ENCODE measurements at places on chromosomes 16 and 17.

DNA sequence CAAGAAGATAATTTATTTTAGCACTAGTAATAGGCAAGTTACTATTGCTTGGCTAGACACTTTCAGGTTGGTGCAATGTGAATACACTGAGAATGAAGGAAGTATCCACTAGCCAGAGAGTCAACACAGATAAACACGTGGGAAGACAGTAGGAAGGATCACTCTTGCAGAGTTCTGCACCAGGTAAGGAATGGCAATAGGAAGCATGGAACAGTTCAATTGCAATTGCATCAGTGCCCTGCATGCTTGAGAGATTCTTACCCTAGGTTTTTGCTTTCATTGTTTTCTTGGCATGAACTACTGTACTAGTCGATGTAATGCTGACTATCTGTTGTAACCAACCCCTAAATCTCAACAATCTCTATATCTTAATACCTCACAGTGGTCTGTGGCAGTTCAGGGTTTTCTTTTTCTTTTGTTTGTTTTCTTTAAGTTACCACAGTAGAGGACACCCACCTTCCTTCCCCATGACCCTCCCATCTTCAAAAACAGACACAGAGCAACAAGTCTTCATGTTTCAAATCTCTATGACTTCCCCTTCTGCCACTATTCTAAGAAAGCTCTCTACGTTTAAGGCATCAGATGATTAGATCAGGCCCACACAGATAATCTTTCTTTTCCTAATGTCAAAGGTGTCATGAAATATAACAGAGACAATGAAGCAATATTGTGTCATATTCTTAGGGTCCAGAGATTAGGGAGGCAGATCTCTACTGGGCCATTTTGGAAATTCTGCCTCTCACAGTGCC is 18.1 kb upstream of the ABCA8 start:
- no peak for DNase-seq

DNA sequence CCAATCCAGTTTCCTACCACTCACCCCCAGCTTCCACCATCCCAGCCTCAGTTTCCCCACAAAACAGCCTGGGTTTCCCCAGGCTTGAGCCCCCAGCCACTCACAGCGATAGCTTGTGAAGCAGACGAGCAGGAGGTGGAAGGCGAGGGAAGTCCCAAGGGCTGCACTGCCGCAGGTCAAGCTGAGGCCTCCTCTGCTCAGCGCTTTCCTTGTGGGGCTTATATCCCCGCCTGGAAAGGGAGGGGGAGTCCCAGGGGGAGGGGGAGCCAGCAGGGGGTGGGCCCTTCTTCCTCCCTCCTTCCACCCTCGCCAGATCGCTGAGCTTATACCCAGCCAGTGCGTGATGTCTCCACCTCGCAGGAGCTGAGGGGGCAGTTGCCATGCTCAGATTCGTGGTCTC is at the start of gene PYY:
Gene PYY, minus strand, starts transcription at position 195 of the 400 bp plus-strand sequence. CDS start 457 bp downstream, outside the sequence.
- DNase-seq = no peak

DNA sequence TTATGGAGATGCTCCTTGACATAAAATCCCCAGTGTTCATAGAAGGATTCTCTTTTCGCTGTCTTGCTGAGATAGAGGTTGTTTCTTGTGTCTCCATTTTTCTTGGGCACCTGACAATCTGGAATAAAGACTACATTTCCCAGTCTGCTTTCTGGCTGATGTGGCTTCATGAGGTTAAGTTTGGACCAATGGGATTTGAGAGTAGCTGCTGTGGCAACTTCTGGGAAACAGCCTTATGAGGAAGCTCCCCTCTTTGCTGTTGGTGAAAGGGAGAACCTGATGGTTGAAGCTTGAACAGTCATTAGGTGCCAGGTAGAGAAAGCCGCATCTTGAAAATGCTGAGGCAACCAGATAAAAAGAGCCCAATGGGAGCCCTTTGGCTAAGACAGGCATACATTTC is 24.4 kb downstream of the HS3ST4 start:
- DNase-seq = no peak

DNA sequence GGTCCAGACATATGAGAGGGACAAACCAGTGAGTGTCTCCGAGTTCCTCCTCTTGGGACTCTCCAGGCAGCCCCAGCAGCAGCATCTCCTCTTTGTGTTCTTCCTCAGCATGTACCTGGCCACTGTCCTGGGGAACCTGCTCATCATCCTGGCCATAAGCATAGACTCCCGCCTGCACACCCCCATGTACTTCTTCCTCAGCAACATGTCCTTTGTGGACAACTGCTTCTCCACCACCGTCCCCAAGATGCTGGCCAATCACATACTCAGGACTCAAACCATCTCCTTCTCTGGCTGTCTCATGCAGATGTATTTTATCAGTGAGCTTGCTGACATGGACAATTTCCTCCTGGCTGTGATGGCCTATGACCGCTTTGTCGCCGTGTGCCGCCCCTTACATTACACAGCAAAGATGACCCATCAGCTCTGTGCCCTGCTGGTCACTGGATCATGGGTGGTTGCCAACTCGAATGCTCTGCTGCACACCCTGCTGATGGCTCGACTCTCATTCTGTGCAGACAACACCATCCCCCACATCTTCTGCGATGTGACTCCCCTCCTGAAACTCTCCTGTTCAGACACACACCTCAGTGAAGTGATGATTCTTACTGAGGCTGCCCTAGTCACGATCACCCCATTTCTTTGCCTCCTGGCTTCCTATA is 19.2 kb downstream of the ZNF200 start:
- no peak for DNase-seq

DNA sequence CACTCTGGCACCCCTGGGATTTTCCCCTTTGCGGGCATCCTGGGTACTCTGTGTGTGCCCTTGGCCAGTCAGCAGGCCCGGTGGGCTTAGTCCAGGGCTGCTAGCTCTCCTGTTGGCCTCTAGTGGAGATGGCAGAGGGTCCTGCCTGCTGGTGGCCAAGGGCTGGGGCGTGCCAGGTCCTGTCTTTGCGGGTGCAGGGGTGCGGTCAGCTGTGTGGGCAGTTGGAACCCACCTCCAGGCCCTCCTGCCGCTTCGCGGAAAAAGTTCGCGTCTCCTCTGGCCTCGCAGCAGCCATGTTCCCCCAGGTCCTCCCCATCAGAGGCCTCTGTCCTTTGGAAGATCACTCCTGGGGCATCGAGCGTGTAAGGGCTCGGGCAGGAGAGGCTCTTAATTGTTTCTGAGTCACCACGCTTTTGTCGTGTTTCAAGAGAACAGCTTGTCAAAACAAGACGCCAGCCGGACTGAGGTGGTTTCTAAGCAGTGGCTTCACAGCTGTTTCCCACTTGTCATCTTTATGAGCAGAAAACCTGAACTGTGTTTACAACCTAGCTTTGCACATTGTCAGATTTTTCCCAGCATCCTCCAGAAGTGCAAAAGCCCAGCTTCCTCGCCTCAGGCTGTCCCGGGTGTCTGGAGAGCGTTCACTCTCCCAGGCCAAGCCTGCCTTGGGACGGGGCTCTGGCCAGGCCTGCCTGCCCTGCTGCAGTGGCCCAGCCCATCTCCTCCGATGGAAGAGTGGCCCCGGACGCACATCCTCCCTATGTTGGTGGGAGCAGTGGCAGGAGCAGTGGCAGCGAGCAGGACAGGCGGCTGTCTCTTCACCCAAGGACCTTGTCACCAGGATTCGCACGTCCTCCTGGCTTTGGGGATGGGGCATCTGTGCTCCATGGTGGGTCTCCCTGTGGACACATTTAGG is 5.0 kb upstream of the DNASE1L2 start:
- DNase-seq = no peak
